ENCODE measurements at places on chromosomes 11 and 22. TPM values are rescaled to one million over a fixed set of nuclear protein-coding genes. Genes with fewer than 3 reads are reported as not detected.

Gene DGCR6
- polyA plus RNA-seq = 2.2 TPM

DNA sequence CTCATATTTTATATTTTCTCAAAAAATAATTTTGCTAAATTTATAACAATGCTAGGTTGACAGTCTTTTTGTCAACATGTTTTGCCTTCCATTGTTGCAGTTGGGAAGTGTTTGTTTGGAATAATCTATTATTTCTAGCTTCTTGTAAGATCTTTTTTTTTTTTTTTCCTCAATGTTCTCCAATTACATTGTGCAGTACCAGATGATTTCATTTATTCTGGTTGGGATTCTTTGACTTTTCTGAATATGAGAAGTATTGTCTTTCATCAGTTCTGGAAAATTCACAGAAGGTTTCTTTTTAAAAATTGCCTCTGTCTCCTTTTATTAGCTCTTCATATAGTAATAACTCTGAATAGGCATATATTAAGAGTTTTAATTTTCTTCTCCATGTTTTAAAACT lies 245.4 kb downstream of the DYNC2H1 start:
- no peak for DNase-seq

Gene GPHA2
- polyA plus RNA-seq = 1.8 TPM

DNA sequence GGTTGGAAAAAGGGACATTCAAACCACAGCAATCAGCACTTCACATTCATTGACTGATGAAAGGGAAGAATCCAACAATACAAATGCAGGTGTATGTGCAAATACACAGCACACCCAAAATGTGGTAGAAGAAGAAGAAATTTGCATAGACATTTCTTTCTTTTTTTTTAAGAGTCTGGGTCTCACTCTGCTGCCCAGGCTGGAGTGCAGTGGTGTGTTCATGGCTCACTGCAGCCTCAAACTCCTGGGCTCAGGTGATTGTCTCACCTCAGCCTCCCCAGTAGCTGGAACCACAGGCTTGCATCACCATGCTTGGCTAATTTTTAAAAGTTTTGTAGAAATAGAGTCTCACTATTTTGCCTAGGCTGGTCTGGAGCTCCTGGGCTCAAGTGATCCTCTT lies 21.9 kb downstream of the CARS1 start:
- DNase-seq = no peak

DNA sequence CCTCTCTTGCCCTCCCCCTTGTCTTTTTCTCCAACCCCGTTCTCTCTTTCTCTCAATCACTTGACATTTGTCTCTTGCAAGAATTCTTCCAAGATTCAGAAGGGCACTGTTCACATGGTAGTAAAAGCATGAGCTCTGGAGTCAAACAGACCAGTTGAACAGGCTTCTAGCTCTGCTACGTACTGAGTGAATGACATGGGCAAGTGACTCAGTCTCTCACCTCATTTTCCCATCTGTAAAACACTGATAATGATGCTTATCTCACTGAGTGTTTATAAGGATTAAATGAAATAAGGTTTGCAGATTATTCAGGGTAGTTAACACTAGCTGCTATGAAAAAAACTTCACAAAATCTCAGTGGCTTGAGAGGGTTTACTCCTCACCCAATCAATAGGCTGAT lies 5.9 kb upstream of the IL10RA start:
- DNase-seq = no peak

GRCh38 chr11:17766073-17766359 lies 31.4 kb downstream of the KCNC1 start:
- no peak for DNase-seq

Gene DUSP8
- 1.1 TPM for polyA plus RNA-seq

Gene PEX26
- 3.6 TPM for polyA plus RNA-seq

Gene CRYBA4
- 1.2 TPM for polyA plus RNA-seq

Gene SAA4
- not detected for polyA plus RNA-seq

GRCh38 chr11:6735306-6735705 lies 36.5 kb downstream of the OR2AG2 start:
- no peak for DNase-seq

- peak; percentile 85 for DNase-seq
Observed at GRCh38 chr22:35547987-35548721, 7.5 kb downstream of the RASD2 start.

All from GM23338 (cell line).